ENCODE measurements at places on chromosomes 2 and 18. TPM values are rescaled to one million over a fixed set of nuclear protein-coding genes. Genes with fewer than 3 reads are reported as not detected.
A peak's percentile ranks its signal among the peaks of the same experiment; 100 is the strongest.

Gene SUMO1
- total RNA-seq = 143 TPM

Gene RAD51AP2
- not detected for total RNA-seq

GRCh38 chr2:26613241-26614215, 27.6 kb downstream of the CIB4 start:
- no peak for DNase-seq

- no peak for DNase-seq
These were observed 7.0 kb downstream of the RIT2 start for GRCh38 chr18:43108469-43108868.

DNA sequence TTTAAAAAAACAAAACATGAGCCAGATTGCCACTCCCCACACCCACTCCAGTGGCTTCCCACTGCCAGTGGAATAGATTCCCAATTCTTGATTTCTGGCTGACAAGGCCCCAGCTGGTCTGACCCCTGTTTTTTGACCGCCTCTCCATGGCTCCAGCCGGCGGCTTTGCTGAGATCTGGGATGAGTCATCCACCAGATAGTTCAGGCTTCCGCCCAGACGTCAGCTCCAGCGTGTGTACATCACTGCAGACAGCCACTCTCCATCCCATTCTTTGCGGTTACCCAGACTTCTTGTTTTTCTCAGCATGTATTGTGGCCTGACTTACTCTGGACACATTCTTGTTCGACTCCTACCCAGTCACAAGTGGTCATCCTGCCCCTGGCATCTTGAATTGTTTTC, 227.9 kb downstream of the GBX2 start:
- DNase-seq = no peak

DNA sequence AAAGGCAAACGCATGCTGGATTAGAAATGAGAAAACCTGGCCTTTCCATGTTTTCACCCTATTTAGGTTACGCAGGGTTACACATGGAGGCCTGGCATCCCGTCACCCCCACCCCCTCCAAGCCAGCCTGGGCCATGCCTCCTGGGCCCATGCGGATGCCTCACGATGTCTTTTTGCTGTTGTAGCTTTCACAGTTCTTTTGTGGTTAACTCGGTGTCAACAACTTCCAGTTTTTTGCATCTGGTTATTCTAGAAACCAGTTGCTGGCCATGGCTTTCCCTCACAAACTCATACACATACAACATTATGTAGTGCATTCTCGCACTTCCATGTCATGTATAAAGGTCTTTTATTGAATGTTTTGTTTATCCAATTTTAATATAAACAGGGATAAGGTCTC, 204.9 kb upstream of the PXDN start:
- no peak for DNase-seq

GRCh38 chr2:200788121-200788718, 23.5 kb upstream of the BZW1 start:
- no peak for DNase-seq

DNA sequence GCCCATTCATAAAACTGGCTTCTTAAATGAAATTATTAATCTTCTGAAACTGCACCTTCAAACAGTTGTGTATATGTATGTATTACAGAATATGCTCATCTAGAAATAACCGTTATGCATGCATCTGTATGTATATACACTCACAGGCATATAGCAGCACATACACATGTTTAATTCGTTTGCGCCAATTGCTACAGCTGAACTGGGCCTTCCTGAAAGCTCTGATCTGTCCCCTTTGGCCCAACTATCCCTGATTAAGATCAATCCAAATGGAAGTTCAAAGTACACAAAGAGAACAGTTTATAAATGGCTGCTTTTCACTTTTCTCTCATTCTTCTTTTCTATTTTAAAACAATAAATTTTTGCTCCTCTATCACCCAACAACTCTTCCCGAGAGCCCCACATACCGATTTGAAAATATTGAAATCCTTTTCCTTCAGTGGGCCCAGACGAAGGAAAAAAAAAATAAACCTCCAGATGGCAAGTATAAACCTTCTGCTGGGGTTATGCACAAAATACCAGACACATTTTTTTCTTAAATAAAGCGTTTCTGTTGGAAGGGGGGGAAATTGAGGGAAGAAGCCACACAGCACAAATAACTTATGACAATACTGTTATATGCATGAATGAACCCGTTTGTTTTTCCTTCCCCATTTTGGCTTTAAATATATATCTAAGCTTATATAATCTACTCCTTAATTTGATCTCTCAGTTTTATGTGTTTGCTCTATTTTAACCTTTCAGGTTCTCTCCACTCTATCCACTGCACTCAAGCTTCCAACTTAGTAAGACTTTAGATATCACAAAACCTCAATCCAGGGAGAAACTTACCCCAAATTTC, 267.3 kb downstream of the TCF4 start:
- DNase-seq = no peak

GRCh38 chr2:192206399-192206798, 11.7 kb upstream of the TMEFF2 start:
- no peak for DNase-seq

Gene SERPINB3
- not detected for total RNA-seq

GRCh38 chr18:63963615-63964256, 6.1 kb upstream of the SERPINB8 start:
- DNase-seq = peak; percentile 37

Gene UGT1A5
- total RNA-seq = 1.2 TPM

DNA sequence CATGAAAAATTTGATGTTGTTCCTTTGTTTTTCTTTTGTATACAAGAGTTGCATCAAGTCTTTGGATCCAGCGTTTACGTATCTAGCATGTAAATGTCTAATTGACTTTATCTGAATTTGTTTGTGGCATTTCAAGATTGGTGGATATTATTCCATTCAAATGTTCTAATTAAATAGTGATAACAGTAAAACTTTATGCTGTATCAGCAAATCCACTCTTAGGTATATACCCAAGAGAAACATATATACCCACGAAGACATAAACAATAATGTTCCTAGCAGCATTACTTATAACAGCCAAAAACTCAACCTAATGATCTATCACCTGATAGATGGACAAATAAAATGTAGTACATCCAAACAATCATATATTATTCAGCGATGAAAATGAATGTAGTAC, 579.4 kb upstream of the LRATD1 start:
- DNase-seq = no peak

DNA sequence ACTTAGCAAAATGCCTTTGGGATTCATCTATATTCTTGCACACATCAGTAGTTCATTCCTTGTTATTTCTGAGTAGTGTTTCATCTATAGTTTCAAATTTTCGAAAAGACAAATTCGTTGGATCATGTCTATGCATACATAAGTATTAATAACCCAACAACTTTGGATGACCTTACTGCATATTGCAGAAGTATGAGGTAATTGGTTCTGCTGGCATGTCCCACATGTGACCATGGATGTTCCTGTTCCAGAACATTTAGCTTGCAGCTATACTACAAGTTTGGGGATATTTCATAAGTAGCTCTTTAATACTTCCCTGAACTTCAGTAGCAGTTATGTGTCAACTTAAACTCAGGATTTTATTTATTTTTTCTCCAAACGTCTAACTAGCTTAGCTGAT, 44.9 kb downstream of the APLF start:
- no peak for DNase-seq

Measured in Caco-2 (cell line).